ENCODE measurements at places on chromosomes 2 and 18. TPM values are rescaled to one million over a fixed set of nuclear protein-coding genes. Genes with fewer than 3 reads are reported as not detected.

GRCh38 chr2:105882920-105883435 lies 138.3 kb downstream of the NCK2 start:
- ATAC-seq, result no peak

DNA sequence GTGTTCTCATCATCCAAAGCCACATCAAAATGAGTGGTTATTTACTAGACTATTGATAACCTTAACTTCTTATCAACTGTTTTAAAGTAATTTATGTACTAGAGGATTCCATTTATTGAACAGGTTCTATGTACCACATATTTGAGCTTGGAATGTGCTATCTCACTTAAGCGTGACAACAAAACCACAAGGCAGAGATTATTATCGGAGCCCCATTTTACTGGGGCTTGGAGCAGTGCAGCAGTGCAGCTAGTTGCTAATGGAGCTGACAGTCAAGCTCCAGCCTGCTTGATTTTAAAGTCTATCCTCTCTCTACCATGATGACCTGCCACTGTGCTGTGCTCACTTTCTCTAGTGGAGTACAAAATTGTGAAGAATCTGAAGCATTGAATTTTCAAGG lies 24.6 kb downstream of the GCG start:
- no peak for ATAC-seq

- ATAC-seq, result no peak
Measured at GRCh38 chr2:31332521-31332920, 82.0 kb downstream of the XDH start.

GRCh38 chr2:99753505-99753904 lies 263.7 kb upstream of the REV1 start:
- no peak for ATAC-seq

DNA sequence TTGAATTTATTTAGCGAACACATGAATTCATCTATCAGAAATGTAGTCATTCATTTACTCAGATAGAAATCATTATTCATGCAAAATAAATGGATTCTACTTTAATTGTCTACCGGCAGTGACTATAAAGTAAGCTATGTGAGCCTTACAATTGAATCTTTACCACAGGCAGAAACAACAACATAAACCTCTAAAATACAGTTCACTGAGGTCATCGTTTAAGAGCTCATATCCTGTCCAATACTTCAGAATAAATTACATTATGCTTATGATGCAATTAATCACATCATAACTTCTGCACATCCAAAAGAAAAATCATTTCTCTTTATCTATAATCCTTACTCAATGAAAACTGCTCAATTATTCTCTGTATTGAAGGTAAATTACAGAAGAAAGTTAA lies 244.7 kb downstream of the HNMT start:
- ATAC-seq, result no peak

- ATAC-seq, result no peak
Measured at GRCh38 chr2:27973592-27973991, 83.1 kb downstream of the BABAM2 start.

Gene FER1L5
- not detected for total RNA-seq

GRCh38 chr2:118841828-118842461 lies 5.5 kb downstream of the EN1 start:
- no peak for ATAC-seq

- no peak for ATAC-seq
Measured at GRCh38 chr2:66186537-66186936, 248.4 kb upstream of the MEIS1 start.

- ATAC-seq, result no peak
Measured at GRCh38 chr18:46152808-46153617, 48.8 kb downstream of the HAUS1 start.

DNA sequence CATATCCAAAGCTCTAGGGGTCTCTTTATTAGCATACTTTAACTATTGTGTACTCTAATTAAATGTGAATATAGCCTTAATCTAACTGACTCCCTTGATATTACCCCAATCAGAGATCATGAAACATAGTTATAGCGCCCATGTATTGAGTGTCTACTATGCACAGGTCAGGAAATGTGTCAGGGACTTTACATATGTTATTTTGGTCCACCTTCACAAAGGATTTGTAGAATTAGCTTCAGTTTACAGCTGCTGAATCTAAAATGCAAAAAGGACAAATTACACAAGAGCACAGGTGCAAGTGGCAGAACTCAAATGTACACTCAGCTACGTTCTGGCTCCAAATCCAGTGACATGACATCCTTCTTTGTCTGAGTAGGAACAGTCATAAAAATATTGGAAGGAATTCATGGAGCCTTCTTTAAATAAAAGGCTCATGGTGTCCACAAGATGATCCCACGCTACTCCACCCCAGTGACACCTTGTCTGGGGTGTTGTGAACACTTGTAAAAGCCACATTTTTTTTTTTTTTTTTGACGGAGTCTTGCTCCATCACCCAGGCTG lies 38.7 kb upstream of the ATL2 start:
- no peak for ATAC-seq

Gene AOX1
- 0.04 TPM for total RNA-seq

- no peak for ATAC-seq
Measured at GRCh38 chr2:133265432-133265949, 302.8 kb downstream of the NCKAP5 start.

Data from activated T-helper 17 cell treated with anti-CD3 and anti-CD28 coated beads, Interleukin-2, amount 50 U/mL, for 72 hours (primary cell).